ENCODE measurements at places on chromosomes 7 and 10. TPM values are rescaled to one million over a fixed set of nuclear protein-coding genes. Genes with fewer than 3 reads are reported as not detected.

The LRMDA gene
- 32.6 TPM for total RNA-seq

DNA sequence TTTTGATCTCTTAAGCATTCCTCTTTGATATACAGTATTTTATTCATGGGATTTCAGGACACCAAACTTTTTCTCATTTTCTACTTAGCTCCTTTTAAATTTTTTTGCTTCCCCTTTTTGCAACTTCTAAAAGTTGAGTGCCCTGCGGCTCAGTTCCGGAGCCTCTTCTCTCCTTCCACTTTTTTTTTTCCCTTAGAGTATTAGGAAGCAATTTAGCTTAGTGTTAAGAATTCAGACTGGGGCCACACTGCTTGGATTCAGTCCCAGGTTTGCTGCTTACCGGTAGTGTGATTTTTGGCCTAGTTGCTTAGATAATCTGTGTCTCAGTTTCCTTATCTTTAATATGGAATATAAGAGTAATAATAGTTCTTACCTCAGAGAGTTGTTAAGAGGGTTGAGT is 3.4 kb downstream of the STAM start:
- peak; percentile 57 for DNase-seq

GRCh38 chr7:136527554-136527953 is 340.9 kb upstream of the CHRM2 start:
- DNase-seq, result no peak

DNA sequence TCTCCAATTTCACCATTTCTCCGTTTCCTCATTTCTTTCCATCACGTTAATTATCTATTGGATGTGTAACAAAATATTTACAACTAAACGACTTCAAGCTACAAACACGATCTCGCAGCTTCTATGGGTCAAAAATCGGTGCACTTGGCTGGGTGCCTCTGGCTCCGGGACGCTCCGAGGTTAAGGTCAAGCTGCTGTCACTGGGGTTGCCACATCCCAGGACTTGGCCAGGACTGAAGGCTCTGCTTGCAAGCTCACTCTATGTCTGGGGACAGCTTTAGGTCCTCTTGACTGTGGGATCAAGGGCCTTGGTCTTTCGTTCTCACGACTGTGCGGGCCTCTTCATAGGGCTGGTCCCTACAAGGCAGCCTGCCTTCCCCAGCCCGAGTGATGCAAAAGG is 159.7 kb downstream of the CCDC3 start:
- no peak for DNase-seq

DNA sequence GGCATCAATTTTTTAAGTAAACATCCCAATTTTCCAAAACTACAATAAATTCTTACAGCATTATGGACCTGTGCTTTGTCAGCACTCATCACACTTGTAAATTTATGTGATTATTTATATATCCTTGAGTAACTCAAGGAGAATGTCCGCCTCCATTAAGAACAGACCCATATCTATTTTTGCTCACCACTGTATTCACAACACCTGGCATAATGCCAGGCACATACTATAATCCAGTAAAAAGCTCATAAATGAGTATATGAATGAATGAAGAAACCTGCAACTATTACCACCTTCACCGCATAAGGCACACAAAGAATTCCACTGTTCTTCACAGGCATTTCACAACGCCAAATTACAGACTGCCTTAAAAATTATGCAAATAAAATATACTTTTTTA is 46.9 kb downstream of the MINDY3 start:
- no peak for DNase-seq

DNA sequence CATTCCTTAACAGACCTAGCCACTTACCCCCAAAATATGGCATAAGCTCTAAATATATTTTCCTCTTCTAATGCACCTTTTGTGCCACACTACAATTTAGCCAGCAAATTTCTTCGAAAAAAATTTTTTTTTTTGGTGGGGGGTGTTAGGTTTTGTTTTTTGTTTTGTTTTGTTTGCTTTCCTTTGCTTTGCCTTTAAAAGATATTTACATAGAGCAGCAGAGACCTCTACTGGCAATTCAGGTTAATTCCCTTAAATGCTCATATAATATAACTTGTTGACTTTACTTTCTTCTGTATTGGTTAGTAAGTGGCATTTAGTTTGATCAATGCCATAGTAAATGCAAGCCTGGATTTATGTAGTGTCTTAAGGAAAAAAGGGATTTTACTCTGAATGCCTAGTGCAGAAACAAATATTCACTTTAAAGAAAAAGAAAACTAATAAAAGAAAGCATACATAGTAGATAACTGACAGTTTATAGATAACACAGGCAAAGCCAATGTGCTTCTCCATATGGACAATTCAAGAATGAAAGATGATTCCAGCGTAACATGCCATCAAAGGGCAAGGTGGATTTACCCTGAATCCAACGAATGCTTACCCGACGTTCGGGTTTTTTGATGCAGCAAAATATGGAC is 1250.6 kb downstream of the GATA3 start:
- DNase-seq, result peak; percentile 64

GRCh38 chr7:857661-858060 is 18.7 kb upstream of the GET4 start:
- DNase-seq, result no peak
